ENCODE measurements at places on chromosomes 16 and 17. TPM values are rescaled to one million over a fixed set of nuclear protein-coding genes. Genes with fewer than 3 reads are reported as not detected.

- peak; percentile 61 for DNase-seq
Measured at GRCh38 chr17:81962499-81963441, 1.8 kb upstream of the NOTUM start.

- no peak for DNase-seq
Measured at GRCh38 chr17:15912416-15912955, 32.4 kb upstream of the ADORA2B start.

GRCh38 chr17:76085731-76086366 is 6.9 kb downstream of the ZACN start:
- DNase-seq, result no peak

DNA sequence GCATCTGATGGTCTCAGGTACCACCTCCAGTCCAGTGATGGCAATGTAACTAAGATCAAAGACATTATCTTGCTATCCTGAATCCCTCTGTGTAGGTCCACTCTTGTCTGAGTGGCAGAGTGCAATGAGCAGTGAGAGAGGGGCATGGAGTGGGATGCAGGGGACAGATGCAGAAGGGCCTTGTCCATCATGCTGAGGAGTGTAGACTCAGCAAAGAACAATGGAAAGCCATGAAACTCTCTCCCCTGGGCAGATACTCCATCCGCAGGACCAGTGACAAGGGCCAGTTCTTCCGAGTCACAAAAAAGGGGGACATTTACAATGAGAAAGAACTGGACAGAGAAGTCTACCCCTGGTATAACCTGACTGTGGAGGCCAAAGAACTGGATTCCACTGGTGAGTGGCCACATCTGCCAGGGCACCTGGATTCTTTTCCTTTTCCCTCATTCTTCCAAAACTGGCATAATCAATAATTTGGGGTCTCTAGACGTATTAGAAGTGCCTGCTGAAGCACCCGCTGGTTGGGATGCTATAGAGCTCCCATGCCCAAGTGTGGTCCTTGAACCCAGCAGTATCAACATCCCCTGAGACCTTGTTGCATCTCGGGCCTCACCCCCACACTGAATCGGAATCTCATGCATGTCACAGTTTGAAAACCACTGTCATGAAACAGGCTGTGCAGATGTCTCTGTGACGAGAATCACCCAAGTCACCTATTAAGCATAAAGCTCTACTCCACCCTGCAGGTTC is 29.5 kb downstream of the CDH5 start:
- no peak for DNase-seq

BRIP1 gene
- total RNA-seq, result 27.7 TPM

CCL4L2 gene
- total RNA-seq, result not detected

DNA sequence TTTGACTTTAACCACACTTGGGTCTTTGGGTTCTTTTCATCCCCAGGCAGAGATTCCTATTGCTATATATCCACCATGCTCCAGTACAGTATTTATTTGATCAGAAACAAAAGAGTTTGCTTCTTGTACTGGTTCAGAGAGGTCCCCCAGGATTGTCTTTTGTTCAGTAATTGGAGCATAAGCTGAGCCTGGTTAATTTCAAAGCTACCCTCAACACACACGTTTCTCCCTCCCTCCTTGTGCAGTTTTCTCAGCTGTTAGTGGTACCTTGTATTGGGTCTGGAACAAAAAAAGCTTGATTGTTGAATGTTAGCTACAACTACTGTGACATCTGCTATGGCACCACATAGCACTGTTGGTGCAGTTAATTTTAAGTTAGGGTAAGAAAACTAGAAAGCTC is 50.0 kb downstream of the NUP93 start:
- DNase-seq, result no peak

GRCh38 chr16:3113765-3114479 is 1.5 kb downstream of the ZNF205 start:
- no peak for DNase-seq

- no peak for DNase-seq
Measured at GRCh38 chr17:48753794-48754499, 25.4 kb upstream of the HOXB13 start.

- peak; percentile 20 for DNase-seq
Measured at GRCh38 chr17:74190807-74191406, 12.6 kb upstream of the RPL38 start.

GRCh38 chr16:24988129-24988518 is 27.0 kb downstream of the ARHGAP17 start:
- DNase-seq, result no peak

CCL1 gene
- not detected for total RNA-seq

ST6GALNAC2 gene
- 0.84 TPM for total RNA-seq

DNA sequence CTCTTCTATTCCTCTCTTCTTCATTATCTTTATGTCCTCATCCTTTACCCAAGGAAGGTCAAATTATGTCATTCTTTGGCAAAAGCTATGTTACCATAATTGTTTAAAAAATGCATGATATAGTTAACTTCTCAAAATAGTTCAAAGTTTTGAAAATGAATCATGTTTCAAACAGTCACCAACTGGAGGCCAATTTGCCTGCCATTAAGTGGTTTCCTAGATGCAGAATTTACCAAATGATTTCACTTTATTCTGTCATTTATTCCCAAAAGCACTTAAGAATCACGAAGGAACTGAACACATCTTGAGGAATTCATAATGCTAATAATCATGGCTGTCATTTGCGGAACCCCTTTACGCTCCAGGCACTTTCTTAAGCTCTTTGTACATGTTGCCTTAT is 190.9 kb upstream of the CDH11 start:
- DNase-seq, result no peak

DNA sequence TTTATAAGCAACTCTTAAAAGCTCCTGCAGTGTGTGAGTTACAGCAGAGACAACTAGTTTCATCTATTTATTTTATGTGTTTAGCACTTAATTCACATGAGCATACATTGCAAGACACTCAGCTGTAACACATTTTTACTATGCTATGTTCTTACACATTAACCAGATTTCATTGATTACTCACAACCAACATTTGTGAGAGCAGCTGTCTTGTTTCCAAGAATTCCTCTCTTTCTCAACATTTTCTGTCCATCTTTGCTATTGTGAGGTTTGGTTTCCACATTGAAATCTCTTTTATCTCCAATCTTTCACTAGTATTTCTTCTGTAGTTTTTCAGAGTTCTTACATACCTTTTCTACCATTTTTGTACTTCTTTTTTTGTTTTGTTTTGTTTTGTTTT is 51.2 kb downstream of the COPRS start:
- no peak for DNase-seq

- peak; percentile 90 for DNase-seq
Measured at GRCh38 chr16:2039274-2040031, 8.2 kb downstream of the NTHL1 start.

KIF19 gene
- total RNA-seq, result not detected

- DNase-seq, result no peak
Measured at GRCh38 chr17:79515110-79515509, 95.7 kb downstream of the RBFOX3 start.

DNA sequence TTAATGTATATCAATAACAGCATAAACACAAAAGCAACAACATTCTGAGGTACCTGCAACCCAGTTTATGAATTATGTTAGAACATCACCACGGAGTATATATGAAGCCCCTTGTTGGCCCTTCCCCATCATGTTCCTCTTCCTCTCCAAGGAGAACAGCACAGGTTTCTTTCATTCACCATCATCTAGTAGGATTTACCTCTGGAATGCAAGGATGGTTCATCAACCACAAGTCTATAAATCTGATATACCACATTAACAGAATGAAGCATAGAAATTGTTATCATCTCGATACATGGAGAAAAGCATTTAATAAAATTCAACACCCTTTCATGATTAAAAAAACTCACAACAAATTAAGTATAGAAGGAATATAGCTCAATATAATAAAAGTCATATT is 6.2 kb upstream of the PRSS54 start:
- no peak for DNase-seq

GRCh38 chr16:20611350-20611902 is 35.3 kb upstream of the ACSM2B start:
- DNase-seq, result no peak

GRCh38 chr17:19596869-19597268 is 51.7 kb upstream of the ALDH3A2 start:
- no peak for DNase-seq

DNA sequence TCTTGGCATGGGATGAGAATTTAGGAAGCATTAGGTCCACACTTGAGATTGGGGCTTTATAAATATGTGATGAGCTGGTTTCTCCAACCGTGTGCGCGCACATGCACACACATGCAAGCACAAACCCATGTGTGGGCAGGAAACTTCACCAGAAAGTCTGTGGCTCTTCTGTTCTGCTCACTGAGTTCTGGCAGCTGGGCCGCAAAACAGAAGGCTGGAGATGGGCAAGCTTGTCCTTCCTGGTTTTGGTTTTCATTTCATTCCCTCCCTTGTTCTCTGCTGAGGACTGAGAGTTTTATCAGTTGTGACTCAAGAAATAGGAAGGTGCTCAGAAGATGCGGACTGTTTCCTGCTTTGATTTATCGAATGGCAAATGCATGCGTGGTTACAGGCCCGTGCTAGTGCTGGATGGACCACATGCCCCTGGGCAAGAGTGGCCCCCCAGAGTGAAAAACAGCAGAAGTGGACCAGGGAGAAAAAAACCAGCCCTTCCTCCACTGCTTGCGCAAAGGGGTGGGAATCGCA is 14.1 kb downstream of the MAP3K14 start:
- no peak for DNase-seq

KRTAP2-2 gene
- total RNA-seq, result not detected

DNA sequence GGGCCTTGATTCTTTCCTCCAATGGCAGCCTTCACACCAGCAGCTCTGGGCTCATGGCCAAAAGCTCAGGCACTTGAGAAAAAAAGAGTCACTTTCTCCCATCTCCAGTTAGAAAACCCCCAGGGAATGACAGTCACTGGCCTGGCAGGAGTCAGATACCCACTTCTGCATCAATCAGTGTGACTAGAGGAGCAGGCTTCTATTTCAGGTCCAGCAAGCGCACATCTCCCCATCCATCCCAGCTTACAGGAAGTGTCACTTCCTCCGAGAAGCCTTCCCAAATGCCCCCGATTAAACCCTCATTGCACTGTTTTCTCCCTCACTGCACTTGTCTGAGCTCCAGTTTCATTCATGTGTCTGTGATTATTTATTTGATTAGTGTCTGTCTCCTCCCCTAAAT is 30.4 kb upstream of the CCL1 start:
- no peak for DNase-seq

- DNase-seq, result peak; percentile 49
Measured at GRCh38 chr16:14301169-14302030, 230.3 kb downstream of the MRTFB start.

DNA sequence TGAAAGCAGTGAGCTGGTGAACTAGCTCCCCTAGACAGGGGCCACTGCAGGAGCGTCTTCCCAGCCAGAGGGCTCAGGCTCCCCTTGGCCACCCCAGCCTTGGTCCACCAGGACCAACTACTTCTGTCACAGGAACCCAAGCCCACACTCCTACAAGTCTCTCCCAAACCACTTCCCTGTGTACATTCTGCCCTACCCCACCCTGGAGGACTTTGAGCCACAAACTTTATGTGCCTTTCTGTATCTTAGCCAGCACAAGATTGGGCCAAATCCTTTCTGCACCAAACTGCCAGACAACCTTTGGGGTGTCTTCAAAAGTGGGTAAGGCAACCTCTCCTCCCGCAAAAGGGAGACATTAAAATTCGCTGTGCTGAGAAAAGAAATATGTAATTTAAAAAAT is 31.6 kb downstream of the EFCAB5 start:
- no peak for DNase-seq

DNA sequence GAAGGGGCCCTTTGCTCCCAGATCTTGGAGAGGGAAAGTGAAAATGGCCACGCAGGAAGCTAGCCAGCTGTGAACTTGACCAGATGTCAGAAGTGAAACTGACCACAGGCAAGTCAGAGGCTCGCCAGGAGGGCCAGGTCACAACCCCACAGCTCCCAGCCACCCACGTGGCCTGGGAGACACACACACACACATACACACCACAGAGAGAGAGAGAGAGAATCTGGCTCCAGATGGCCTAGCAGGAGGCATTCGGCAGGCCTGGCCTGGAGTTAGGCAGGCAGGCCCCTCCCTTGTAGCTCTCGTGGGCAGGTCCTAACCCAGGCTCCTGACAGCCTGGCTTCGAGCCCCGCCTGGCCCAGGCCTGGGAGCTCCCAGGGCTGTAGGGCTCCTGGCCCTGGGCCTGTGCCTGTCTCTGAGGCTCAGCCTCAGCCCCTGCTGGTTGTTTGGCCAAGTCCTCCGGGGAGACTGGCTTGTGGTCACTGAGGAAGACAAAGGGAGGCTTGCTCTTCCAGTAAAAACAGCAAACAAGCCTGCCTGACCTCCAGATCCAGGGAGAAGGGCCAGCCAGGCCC is 20.2 kb downstream of the NGFR start:
- DNase-seq, result peak; percentile 79

TNFSF12 gene
- 0.93 TPM for total RNA-seq

- DNase-seq, result no peak
Measured at GRCh38 chr17:5580969-5581368, 3.3 kb downstream of the NLRP1 start.

TMEM204 gene
- not detected for total RNA-seq

GRCh38 chr17:45320349-45320930 is 3.6 kb upstream of the MAP3K14 start:
- DNase-seq, result no peak

DNA sequence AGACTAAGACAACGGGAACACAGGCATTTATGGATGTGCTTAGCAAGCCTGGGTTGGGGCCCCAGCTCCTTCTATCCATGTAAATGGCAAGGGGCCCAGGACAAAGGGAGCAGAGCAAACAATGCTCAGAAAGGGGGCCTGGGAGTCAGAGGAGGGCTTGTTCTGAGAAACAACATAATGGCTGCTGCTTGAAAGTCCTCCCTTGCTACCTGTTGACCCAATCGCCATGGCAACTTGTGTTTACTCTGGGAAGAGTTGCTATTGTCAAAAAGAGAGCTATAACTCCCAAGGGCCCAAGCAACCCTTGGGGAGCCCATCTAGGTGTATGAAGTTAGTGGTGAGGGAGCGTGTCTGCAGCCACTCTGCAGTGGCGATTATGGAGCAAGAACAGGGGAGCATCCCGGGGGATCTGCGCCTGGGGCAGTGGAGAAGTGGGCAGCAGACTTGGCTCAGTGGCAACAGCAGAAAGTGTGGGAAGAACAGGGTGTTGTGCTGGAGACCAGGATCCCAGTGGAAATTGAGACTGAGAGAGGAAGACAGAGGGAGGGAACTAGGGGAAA is 118.7 kb upstream of the NLRP1 start:
- no peak for DNase-seq

DNA sequence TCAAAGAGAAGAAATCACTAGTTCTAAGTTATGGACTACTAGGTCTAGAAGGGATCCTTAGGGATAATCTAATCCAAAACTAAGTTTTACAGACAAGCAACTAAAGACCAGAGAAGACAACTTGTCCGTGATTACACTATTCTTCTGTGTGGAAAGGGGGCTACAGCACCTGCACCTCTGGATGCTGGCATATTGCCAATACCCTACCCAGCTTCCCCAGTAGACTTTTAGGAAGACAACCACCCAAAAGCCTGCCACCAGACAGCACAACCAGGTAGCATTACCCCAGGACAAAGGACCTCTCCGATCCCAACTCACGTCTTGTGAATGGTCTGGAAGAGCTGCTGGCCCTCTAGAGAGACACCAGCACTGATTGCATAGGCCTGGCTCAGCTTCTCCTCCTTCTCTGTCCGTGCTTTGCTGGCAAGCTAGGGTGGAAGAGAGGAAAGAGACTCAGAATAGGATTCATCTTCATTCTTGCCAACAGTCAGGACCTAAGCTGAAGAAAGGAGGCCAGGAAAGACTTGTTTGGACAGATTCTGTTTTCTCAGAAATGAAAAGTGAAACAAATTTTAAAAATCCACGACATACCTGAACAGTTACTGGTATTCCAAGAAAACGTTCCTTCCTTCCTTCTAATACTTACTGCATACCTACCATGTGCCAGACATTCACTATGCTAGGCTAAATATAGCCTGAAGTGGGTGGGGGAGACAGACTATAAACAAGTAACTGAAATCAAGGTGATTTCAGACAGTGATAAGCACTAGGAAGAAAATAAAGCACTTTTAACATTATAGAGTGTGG is 25.3 kb upstream of the TMEM101 start:
- no peak for DNase-seq

All from HepG2 (cell line).